ENCODE measurements at places on chromosomes 4 and X. TPM values are rescaled to one million over a fixed set of nuclear protein-coding genes. Genes with fewer than 3 reads are reported as not detected.

USP17L29 gene
- total RNA-seq: not detected

P2RY4 gene
- total RNA-seq: 0.21 TPM

OTUD6A gene
- not detected for total RNA-seq

CSTF2 gene
- 30.0 TPM for total RNA-seq

PROM1 gene
- total RNA-seq: not detected

PAK3 gene
- total RNA-seq: not detected

IL2RG gene
- 33.6 TPM for total RNA-seq

TRIM60 gene
- not detected for total RNA-seq

NAP1L5 gene
- 0.37 TPM for total RNA-seq

GC gene
- total RNA-seq: not detected

DNA sequence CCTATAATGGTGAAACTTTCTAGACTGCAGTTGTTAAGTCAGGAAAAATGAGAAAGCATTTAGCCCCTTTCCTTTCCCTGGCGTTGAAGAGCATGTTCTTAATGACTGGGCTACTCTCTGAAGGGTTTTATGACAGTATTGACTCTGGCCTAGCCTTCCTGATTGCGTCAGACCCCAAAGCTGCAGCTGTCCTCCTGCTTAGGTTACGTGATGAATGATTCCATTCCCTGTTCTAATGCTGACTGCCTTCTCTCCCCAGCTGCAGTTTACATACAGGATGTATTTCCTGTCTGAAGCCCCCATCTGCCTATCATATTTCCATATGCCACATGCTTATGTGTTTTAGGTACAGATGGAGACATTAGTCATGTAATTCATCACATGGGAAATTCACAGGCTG is 105.8 kb upstream of the EGFL6 start:
- DNase-seq: peak; percentile 68

GRCh38 chrX:155313766-155314165 is 20.6 kb downstream of the CLIC2 start:
- DNase-seq: no peak

DNA sequence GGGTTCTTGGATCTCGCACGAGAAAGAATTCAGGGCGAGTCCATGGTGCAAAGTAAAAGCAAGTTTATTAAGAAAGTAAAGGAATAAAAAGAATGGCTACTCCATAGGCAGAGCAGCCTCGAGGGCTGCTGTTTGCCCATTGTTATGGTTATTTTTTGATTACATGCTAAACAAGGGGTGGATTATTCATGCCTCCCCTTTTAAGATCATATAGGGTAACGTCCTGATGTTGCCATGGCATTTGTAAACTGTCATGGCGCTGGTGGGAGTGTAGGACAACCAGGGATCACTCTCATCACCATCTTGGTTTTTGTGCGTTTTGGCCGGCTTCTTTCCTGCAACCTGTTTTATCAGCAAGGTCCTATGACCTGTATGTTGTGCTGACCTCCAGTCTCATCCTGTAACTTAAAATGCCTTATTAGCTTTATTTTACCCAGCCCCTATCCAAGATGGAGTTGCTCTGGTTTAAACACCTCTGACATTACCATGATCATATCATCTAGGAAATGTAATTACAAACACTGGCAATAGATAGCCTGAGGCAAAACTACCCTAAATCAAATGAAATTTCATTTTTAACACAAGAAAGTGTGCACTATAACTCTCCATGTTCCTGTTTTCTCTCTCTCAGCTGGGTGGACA is 94.3 kb upstream of the ATXN3L start:
- DNase-seq: no peak

DNA sequence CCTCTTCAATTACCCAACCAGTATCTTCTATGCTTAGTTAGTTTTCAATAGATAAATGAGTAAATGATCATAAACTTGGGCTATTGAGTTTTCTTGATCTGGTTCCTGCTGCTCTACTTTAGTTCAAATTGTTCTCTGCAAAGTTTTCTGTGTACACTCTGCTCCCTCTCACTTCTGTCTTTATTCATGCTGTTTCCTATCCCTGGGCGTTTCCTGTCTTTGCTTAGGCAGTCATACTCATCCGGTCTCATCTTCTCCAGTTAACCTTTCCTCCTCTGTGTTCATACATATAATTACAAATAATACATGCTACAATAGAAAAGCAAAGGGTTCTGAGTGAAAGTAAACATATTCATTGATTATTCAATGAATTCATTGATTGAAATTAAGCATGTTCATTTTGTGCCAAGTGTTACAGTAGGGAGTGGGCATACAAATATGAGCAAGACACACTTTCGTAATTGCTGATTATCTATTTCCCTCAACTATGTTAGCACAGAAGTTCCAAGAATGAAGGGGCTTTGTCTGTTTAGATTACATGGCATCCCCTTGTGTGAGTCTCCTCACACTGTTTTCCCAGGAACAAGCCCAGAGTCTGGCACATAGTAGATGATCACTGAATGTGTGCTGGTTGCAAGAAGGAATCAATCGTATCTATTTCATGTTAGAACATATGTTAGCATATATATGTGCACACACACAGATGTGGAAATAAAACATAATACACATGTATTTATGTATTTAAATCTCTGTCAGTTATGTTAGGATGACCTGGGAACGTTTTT is 1.1 kb downstream of the RAB39B start:
- peak; percentile 35 for DNase-seq

DNA sequence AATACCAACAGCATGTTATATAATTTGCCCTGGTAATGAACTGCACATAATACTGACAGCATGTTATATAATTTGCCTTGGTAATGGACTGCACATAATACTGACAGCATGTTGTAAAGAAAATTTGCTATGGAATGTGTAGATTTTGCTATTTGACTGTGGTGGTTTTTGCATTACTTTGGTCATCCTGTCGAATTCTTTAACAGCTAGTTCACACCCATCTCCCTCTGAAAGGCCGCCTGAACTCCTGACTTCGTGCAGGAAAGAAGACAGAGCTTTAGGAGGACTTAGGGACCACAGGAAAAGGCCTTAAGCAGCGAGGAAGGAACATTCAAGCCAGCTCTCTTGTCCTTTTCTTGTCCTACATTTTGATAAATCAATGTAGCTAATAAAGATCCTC is 45.2 kb upstream of the DCLK2 start:
- DNase-seq: no peak

DNA sequence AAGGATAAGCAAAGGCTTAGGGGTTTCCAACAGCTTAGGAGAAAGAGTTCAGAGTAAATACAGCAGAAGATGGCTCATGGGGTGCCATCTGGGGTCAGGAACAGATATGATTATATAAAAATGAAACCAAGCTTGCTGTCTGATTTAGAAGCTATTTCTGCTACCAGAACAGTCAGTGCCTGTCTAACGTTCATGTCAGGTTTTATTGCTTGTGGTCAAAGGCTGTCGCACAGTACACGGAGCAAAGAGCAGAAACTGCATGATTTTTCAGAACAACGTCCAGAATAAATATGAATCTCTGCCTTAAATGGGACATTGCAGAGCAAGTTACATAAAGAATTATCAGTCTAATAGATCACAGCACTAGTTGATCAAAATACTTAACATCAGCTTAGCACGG is 17.4 kb downstream of the CETN2 start:
- no peak for DNase-seq

- no peak for DNase-seq
These were observed 33.0 kb downstream of the PPA2 start for GRCh38 chr4:105440890-105441289.

DNA sequence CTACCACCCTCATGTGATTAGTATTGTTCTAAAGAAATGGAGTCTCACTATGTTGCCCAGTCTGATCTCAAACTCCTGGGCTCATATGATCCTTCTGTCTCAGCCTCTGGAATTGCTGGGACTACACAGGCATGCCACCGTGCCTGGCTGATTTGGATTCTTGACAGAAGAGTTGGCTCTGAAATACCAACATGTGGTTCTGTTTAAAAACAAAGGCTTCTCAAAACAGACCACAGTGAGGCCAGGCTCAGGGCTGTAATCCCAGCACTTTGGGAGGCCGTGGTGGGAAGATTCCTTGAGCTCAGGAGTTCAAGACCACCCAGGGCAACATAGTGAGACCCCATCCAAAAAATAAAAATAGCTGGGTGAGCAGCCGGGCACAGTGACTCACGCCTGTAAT is 126.7 kb downstream of the DHRSX start:
- no peak for DNase-seq

DNA sequence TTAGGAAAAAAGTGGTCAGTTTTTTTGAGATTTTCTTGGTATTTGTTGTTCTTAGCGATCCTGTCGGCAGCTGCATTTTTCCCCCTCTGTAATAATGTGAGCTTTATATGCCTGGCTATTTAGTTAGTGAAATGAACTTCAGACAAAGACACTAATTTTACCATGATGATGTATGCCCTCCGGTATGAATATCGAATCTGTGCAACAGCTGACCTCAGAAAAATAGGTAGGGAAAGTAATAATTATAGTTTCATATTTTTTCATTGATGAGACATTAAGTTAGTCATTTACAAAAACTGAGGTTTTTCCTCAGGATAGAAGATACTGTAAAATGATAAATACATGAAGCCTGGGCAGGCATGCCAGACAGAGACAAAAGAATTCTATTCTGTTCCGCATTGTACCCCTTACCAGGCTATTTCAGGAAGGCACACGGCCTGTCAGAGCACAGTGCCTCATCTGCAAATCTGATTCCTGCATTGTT is 155.8 kb downstream of the SHROOM3 start:
- no peak for DNase-seq

GRCh38 chrX:141701072-141701471 is 2.5 kb upstream of the SPANXD start:
- no peak for DNase-seq

- no peak for DNase-seq
These were observed 42.9 kb downstream of the USP26 start for GRCh38 chrX:133053861-133054598.

DNA sequence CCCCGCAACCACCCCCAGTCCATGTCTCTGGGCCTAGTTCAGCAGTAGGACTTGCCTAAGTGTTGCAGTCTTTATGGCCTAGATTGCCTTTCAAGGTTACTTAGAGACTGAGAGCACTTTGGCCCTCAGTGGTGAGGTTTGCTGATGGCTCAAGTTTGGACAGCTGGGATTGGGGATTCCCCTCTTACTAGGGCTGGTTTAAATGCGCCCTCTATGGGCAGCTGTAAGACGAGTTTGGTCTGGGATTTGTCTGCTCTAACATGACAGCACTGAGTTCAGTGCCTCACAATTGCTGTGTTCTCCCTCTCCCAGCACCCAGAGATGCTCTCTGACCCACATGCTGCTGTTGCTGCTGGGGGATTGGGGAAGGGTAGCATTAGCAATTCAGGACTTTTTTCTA is 23.1 kb downstream of the DACH2 start:
- peak; percentile 11 for DNase-seq

DNA sequence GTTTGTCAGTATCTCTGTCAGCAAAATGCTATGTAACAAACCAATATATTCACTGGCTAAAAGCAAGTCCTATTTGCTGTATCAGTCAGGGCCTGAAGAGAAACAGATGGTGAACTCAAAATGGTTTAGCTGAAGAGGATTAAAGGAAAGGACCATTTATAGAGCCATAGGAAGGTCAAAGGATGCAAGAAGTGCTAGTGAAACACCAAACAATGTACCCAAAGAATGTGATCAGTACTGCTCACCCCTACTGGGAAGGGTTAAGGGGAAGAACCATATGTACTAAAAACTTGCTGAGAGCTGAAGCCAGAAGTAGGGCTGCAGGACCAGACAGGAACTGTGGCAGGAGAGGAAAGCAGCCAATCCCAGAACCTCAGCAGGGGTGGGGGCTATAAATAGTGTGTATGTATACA is 479.3 kb downstream of the INPP4B start:
- DNase-seq: no peak

GRCh38 chr4:186149872-186150271 is 41.5 kb upstream of the CYP4V2 start:
- DNase-seq: peak; percentile 58

GRCh38 chrX:120401301-120401700 is 39.4 kb downstream of the ATP1B4 start:
- no peak for DNase-seq

DNA sequence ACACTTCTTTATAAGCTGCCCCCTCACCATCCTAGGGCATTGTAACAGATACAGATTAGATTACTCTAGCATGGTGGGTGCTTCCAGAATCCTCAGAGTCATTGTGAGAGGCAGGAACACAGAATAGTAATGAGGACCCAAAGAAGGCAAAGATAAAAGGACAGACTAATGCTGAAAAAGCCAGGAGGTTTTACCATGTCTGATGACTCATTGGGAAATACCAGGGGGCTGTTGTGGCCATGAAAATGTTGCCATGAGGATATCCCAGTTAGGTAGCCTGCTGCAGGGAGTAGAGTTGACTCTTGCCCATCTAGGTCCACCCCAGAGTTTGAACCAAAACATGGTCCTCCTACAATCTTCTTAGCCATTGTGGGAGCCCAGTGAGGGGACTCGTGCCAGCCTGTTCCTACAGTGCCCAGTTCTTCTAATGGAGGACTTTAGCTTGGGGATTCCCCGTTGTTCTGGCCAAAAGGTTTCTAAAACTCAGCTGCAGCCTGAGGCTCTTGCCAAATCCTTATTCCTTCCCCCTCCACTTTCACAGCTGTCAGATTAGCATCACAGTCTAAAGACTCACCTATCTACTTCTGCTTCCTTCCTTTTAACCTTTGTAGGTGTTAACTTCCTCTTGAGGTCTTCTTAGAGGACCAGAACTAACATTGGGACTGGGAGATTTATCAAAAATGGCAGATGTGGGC is 586.0 kb upstream of the AADAT start:
- DNase-seq: no peak

GRCh38 chr4:69833251-69833650 is 26.7 kb downstream of the SULT1E1 start:
- DNase-seq: no peak

GRCh38 chrX:99663136-99663535 is 746.9 kb downstream of the PCDH19 start:
- no peak for DNase-seq

DNA sequence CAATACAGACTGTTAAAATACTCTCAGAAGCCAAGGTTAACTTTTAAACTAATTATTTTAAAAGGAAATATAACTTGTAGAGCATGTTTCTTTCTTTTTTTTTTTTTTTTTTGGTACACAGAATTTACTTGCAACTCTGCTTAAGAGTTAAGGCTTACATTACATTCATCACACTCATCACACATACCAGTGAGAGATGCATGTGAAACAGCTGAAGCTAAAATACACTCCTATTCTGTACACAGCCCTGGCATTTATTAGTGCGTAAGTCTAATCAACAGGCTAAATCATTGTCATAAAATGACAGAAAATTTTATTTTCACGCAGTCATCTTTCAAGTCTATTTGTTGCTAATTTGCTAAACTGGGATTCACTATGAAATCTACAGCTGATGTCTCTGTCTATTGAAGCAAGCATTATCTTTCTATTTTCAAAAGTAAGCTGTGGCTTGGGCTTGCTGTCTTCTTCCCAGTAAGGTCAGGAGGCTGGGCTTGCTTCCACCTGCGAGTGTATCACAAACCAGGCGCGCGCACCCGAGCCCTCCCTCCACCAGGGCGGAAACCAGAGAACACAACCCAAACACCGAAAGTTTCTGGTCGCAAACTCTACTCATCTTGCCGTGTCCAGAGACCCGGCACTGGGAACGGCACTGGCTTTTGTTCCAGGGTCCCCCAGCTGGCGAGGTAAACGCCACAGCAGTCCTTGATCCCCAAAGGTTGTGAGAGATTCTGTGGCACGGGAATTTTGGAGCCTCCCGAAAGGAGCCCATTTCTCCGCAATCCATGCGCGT is 3.9 kb downstream of the MAML3 start:
- DNase-seq: peak; percentile 66

GRCh38 chrX:131262738-131263679 is 26.1 kb downstream of the IGSF1 start:
- peak; percentile 0 for DNase-seq

Measured in OCI-LY7 (cell line).